Esophagus squamous epithelium (tissue), 5 donors: ENCODE measurements at places on chromosomes 11 and 22. TPM values are rescaled to one million over a fixed set of nuclear protein-coding genes. Genes with fewer than 3 reads are reported as not detected.

PIWIL4 gene
- total RNA-seq, result 0.18 TPM

NCAM1 gene
- 2.3 TPM for total RNA-seq

ANKK1 gene
- total RNA-seq, result 0.68 TPM

KCNA4 gene
- total RNA-seq, result not detected

ANO5 gene
- total RNA-seq, result 0.29 TPM

SCGB2A2 gene
- not detected for total RNA-seq

TMEM86A gene
- 0.97 TPM for total RNA-seq

- no peak for DNase-seq
These were observed 76.6 kb downstream of the FBLN1 start for GRCh38 chr22:45579306-45579705.

DNA sequence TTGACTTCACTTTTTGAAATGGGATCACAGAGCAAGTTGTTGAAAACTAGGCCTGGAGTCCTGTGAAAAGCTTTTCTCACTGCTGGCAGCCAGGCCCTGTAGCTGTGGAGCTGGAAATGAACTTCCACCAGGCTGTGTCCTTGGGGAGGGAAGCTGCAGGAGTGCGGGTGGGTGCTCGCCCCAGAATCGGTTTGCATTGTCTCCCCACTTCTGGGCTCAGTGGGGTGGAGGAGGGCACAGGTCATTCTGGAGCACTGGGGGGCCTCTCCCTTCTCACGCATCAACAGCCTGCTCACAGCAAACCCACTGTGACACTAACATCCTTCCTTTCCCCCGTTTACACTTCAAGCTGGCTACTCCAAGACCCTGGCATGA lies 15.2 kb downstream of the GLB1L2 start:
- no peak for DNase-seq

GRCh38 chr11:65390099-65390941 lies 3.9 kb downstream of the FRMD8 start:
- no peak for DNase-seq

DNA sequence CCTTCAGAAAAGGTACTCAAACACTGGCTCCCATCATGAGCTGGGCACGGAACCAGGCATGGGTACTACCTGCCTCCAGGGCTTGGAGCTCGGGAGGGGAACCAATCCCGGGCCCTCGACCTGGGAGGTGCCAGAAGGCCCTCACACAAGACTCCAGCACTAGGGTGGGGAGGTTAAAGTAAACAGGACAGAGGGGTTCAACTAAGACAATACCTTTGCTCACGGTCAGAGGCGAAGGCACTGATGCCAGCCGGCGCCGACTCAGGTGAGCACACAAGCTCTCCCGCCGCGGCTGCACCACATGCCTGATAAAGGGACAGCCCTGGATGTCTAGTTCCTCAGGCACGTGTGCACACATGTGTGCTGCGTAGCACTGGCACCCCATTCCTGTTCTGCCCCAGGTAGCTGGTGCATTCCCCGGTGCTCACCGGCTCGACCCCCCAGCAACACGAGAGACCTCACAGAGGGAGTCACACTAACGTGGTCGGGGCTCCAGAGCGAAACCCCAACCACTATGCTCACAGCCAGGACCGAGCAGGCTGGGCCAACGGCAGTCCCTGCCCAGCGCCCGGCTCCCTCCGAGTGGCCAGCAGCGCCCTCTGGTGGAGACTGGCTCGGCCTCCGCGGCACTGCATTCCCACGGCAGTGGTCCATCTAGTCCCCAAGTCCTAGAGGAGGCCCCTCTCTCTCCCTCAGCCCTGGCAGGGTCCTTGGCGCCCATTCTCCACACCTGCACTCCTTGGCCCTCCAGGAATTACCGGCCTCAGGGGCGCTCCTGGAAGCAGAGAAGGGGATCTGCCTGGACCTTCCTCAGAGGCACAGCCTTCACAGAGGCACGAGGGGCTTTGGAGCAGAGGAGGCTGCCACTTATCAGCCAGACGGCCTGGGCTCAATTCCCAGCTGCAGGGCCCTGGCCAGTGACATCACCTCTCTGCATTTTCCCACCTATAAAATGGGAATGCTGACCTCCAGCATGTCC lies 28.8 kb upstream of the MOB2 start:
- no peak for DNase-seq

DNA sequence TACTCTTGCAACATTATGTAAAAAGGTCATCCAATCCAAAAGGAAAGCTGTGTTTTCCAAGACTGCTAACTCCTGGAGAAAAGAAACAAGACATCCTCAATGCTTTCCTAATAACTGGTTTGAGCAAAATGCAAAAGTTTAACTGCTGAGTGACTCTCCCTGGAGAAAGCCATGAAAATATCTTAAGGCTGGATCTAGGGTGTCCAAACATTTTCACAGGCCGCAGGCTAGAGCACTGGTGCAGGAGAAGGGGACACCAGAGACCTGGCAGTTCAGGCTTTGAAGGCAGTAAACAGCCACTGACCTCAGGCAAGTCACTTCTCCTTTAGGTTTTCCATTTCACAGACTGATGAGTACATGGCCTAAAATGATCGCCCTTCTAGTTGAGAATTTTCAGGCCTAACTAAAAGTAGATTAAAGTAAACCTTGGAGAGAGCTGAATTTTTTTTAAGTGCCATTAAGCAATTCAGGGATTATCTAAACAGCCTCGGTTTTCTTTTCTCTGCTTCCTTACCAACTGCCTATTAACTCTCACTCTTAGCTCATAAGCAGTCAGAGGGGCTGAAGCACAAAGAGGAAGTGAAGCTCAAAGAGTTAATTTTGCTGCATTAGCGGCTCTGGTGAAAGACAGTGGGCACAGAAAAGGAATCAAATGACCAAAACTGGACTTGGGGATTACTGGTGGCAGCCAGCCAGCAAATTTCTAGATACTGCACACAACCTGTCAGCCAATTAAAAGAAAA lies 2.3 kb downstream of the CHKA start:
- no peak for DNase-seq

DNA sequence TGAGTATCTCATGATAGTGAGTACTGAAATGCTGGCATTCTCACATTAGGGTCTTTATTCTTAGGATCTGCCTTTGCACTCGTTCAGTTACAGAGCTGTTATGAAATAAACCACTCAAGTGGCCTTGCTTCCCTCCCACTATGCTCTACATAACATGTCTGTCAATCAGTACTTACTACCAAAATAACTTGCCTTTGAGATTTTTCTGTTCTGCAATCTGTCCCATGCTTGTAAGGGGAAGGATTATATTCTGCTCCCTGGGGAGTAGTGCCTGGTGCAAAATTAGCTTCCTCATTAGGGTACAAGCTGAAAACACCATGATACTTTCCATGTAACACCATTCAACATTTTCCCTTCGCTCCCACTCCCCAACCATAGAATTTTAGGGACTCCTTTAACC lies 1.9 kb upstream of the GRAP2 start:
- no peak for DNase-seq

GRCh38 chr11:66080055-66080817 lies 10.2 kb downstream of the PACS1 start:
- no peak for DNase-seq

GRCh38 chr11:99925968-99926367 lies 761.1 kb upstream of the ARHGAP42 start:
- no peak for DNase-seq

GRCh38 chr11:85407648-85408047 lies 219.5 kb downstream of the DLG2 start:
- DNase-seq, result no peak

DNA sequence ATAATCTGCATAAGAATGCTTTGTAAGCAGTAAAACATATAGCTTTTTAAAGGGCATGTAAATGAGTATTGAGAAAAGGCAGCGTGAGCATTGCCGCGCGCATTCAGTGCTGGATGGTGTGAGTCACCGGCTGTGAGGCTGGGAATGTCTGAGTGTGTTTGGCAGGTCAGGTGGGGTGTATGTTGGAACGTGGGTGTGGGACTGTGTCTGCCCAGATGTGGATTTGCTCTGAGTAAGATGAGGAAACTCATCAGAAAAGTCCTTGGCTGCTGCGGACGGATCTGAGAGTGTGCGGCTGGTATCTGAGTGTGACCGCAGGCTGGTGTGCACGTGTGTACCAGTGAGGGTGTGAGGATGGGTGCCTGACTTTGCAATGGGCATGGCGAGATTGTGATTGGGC lies 66.2 kb upstream of the NECTIN1 start:
- no peak for DNase-seq

DNA sequence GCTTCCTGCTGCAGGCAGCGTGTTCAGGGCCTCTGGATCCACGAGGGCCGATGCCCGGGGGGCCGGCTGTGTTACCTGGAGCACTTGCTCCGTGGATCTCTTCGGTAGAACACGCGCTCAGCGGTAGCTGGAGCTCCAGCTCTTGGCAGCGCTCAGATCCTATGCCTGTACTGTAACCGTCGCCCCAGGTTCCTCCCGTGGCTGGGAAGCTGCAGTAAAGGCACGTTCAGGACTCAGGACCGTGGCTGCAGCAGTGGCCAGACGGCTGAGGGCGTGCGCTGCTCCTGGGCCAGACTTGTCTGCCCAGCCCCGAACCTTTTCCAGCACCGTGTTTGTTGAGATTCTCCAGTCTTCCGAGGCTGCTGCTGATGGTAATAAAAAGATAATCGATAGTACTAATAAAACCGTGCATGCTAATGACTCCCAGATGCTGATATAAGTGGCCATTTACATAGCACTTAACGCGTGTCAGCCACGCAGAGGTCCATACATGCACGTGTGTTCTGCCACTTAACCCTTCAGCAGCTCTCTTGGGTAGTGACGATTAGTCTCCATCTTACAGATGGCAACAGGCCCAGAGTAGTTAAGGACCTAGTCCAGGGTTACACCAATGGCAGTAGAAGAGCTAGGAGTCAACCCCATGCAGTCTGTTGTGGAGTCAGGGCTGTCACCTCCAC lies 1.4 kb downstream of the MOV10L1 start:
- no peak for DNase-seq

- no peak for DNase-seq
These were observed 7.2 kb downstream of the MRGPRF start for GRCh38 chr11:69005631-69006368.

GRCh38 chr11:117676501-117676900 lies 120.5 kb downstream of the DSCAML1 start:
- no peak for DNase-seq

- no peak for DNase-seq
These were observed 197.0 kb downstream of the GUCY1A2 start for GRCh38 chr11:106821291-106821690.
